AG04450 (cell line): ENCODE measurements at places on chromosomes 4 and X.
A peak's percentile ranks its signal among the peaks of the same experiment; 100 is the strongest.

DNA sequence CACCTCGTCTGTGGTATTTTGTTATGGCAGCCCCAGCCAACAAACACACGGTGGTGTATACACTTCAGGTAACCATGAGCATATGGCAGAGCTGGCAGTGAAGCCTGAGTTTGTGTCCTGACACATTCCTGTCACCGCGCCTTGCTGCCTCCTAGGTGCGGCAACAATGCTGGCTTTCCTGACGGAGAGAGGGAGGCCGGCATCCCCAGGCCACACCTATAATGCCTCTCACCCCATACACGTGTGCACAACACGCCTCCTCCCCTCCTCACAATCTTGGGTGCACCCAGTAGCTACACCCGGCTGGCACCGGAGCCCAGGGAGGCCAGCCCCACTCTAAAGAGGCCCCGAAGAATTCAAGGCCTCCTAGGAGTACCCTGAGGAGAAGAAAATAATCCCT, 158.5 kb downstream of the NSUN7 start:
- no peak for DNase-seq

- no peak for DNase-seq
Measured at GRCh38 chr4:55781812-55782211, 37.8 kb upstream of the EXOC1L start.

GRCh38 chr4:90546114-90546513, 418.9 kb downstream of the CCSER1 start:
- no peak for DNase-seq

- no peak for DNase-seq
Measured at GRCh38 chr4:127648061-127648460, 15.3 kb downstream of the INTU start.

- no peak for DNase-seq
Measured at GRCh38 chr4:97759785-97760184, 383.5 kb downstream of the STPG2 start.

GRCh38 chr4:71066737-71067716, 73.6 kb downstream of the DCK start:
- no peak for DNase-seq

DNA sequence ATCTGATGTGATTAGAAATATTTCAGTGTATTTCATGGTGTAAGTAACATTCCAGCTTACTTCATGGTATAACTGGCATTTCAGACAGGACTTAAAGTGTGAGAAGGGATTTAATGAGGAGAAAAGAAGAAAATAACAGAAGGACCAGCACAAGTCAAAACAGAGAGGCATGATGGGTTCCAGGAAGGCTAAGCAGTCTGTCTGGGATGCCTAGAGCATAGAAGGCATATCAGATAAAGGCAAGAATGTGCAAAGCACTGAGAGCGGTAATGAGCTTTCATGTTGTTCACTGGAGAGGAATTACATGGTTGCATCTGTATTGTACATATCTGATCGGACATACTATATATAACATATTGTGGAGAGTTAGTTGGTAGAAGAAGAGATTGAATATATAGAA, 54.2 kb downstream of the GRID2 start:
- no peak for DNase-seq

DNA sequence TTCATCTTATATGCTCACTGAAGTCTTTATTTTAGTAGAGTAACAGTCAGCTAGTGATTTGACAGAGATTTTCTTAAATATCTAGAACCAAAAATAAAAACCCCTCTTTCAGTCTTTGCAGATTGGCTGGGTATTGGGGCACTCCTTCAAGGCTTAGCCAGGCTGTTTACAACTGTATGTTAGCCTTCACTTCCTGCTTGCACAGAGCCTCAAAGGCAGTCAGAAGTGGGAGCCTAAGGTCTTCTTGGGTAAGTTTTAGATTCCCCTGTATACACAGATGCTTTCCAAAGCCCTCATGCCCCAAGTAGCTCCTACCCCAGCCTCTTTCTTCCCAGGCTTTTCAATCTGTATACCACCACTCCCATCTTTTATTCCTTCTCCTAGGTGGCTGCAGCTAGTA, 136.1 kb upstream of the STIM2 start:
- no peak for DNase-seq

DNA sequence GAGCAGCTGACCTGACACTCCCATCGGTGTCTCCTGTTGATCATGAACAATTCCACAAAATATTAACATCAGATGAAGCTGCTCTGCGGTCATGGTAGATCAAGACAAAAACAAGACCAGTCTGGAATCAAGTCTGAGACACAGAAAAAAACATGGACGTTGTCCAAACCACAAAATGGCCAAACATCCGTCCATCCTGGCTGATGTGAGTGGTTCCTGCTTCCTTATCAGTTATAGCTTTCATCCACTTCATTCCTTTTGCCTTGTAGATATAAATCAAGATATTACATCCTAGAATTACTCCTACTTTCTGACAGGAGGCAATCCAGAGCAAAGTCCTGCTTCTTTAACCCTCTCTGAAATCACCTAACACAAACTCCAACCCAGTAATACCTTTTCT, 28.8 kb upstream of the PCSK1N start:
- DNase-seq = peak; percentile 13

GRCh38 chr4:94342694-94343093, at the start of gene HPGDS:
Gene HPGDS, minus strand, starts transcription at chr4:94342836. Its CDS starts 8,207 bp downstream, at chr4:94334629.
- no peak for DNase-seq

DNA sequence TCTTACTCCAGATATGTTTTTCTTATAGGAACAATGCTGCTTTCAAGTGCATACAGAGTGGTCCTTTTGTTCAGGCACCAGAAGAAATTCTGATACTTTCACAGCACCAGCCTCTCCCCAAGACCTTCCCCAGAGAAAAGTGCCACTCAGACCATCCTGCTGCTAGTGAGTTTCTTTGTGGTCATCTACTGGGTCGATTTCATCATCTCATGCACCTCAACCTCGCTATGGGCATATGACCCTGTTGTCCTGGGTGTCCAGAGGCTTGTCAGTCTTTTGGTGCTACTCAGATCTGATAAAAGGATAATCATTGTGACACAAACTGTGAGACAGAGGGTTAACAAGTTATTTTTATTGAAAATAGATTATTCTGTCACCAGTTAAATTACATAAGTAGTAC, 39.5 kb downstream of the WDR13 start:
- DNase-seq = no peak

DNA sequence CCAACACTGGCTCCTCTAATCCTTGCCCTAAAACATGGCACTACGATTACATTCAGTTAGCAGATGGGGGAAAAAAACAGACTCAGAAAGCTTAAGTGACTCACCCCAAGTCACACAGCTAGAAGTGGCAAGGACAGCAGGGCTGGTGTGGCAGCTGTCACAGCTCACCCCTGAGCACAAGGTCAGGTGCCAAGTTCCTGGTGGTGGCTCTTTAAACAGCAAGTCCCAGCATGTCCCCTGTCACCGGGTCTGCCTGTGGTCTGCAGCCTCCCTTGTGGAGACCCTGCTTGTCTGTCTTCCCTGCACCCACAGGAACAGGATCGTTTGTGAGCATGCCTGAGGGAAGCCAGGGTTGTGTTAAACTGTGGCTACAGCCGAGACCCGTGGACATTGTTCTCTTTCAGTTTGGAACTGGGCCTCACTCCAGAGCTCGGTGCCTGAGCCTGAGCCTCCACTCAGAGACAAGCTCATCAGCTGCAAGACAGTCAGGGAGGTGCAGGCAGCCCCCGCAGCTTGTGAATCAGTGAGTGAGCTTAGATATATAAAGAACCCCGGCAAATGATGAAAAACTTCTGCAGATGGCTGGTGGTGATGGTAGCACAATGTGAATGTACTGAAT, 260.8 kb downstream of the BCOR start:
- DNase-seq = no peak

GRCh38 chrX:149871940-149872339, 9.0 kb upstream of the MAGEA8 start:
- DNase-seq = no peak

- DNase-seq = no peak
Measured at GRCh38 chr4:75858721-75859120, 43.5 kb downstream of the PPEF2 start.

GRCh38 chr4:129968778-129969177, 872.8 kb downstream of the C4orf33 start:
- DNase-seq = no peak

- DNase-seq = no peak
Measured at GRCh38 chrX:134520860-134521390, 61.0 kb downstream of the HPRT1 start.

DNA sequence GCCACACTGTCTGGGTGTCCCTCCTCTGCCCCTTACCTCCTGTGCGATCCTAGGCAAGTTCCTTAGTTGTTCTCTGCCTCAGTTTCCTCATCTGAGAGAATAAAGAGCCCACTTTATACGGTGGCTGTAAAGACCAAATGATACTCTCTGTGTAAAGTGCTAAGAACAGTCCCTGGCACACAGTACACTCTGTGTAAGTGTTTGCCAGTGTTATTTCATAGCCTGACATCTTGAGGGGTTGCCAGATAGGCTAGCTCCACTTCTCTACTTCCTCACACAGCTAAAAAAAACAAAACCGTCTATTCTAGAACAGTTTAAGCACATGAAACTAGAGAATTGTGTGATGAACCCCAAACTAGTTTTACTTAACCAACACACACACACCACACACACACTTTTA, 17.1 kb downstream of the SPON2 start:
- no peak for DNase-seq

DNA sequence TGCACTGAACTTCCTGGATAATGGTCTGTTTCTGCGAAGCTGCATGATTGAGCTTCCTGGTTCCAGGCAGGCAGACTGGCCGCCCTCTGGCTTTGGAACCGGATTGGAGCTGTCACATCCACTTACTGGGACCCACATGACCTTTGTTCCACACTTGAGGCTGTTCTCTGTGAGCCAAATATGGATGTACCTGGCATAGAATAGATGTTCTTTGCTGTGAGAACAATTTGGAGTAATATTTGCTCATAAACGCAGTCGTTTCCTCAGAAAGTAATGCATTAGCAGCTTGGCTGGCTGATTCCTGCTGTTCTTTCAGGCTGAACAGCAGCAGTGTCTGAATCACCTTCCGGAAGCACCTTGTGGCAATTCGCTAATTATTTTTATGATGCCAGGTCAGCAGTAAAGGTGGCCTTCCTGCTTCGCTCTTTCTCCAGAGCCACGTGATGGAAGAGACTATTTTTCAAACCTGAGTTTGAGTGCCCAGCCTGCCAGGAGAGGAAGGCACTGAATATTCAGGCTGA, 78.1 kb upstream of the BOD1L1 start:
- DNase-seq = no peak

GRCh38 chr4:100889401-100889800, 371.6 kb upstream of the EMCN start:
- DNase-seq = no peak

GRCh38 chr4:26896636-26897035, 36.0 kb downstream of the STIM2 start:
- DNase-seq = peak; percentile 38
